ENCODE measurements at places on chromosomes 16 and 17.

- H3K4me3 ChIP-seq, result no peak overlapping the region
- no peak overlapping the region for H3K27ac ChIP-seq
- H3K36me3 ChIP-seq, result no peaks in the 10 kb centered on the region
- no peaks in the 10 kb centered on the region for H3K4me1 ChIP-seq
Observed at GRCh38 chr16:47999595-47999994, 156.2 kb downstream of the ABCC12 start.

DNA sequence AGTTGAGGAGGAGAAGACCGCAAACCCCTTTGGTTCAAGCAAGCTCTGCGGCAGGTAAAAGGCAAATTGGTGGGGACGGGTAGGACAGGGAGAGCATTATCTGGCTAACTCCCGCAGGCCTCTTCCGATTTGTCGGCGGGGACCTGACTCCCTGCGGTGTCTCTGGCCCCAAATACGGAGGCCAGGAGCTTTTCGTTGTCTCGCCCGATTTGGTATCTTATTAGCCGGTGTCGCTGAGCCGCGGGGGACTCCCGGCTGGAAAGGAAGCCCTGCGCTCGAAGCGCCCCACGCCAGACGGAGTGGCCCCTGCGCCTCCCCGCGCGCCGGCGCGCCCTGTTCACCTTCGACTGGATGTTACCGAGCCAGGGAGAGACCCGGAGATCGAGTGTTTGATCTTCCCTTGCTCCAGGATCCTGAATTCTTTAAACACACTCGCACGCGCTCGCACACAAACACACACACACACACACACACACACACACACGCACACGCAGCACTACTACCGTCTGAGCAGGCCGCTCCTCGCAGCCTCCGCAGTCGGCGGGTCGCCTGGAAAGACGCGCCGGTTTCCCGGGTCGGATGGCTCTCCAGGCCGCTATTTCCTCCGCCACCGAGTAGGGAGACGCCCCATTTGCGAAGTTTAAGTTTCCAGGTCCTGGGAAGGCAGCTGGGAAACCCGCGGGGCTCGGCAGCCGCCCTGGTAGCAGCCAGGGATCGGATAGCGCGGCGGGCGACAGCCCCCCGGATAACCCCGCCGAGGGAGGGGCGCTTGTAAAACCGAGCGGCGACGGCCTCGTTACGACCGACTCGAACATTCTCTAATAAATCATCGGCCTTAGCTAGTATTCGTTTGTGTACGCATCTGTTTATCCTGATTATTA is 3.3 kb downstream of the PRAC1 start:
- peaks cover 21% of the 10 kb centered on the region for H3K4me1 ChIP-seq
- peak overlapping the region; percentile 33 for H3K4me3 ChIP-seq
- peak overlapping the region; percentile 5 for H3K27ac ChIP-seq

DNA sequence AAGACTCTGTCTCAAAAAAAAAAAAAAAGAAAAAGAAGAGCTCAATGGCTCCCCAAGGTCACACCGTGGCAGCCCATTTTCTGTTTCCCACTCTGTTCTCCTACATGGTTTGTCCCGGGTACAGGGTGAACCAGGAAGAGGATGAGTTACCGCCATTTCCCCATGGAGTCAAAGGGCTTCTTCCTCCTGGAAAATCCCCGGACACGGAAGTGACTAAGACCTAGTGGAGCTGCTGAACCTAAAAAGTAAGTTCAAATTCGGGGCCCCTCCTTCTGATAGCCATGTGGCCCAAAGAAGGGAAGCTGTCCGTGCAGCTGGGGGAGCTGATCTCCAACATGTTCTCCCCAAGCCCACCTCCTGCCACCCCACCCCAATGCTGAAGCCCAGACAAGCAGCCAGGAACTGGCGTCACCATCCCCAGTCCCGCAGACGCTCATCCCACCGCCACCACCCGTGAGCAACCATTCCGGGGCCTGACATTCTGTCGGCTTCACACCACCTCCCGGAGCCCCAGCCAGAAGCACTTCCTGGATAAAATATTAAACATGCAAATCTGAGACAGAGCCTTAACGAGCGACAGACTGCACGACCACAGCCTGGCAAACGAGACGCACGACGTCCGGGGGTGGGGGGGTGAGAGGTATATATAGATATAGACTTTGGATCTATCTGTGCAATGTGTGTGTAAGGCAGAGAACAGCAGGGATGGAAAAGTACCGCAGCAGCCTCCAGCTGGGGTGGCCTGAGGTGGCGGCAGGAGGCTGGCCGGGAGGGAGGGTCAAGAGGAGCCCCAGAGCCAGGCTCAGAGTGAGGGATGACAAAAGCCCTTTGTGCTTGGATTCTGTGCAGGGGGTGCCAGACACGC is 17.6 kb downstream of the EPOP start:
- H3K36me3 ChIP-seq, result no peaks in the 10 kb centered on the region
- no peak for DNase-seq
- no peak overlapping the region for H3K4me3 ChIP-seq
- H3K27ac ChIP-seq, result no peak overlapping the region
- H3K27me3 ChIP-seq, result peaks cover 11% of the 10 kb centered on the region

DNA sequence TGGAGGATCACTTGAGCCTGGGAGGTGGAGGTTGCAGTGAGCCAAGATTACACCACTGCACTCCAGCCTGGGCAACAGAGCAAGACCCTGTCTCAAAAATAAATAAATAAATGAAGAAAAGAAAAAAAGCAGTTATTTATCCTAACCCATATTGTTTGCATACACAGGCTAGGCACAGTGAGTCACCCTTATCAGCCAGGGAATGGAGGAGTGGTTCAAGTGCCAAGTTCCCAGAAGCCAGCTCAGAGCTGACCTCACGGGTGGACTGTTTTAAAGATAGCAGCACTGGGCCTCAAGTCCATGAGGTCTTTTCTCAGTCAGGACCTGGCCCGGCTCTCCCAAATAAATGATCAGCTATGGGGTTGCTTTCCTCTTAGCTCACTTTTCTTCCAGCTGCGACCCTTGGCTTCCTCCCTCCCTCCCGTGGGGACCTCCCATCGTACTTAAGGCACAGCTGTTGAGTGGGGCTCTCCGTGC is 22.6 kb upstream of the MGAT5B start:
- no peaks in the 10 kb centered on the region for H3K36me3 ChIP-seq
- no peak overlapping the region for H3K27ac ChIP-seq
- H3K4me1 ChIP-seq, result no peaks in the 10 kb centered on the region
- no peak overlapping the region for H3K4me3 ChIP-seq
- H3K27me3 ChIP-seq, result peaks cover 44% of the 10 kb centered on the region

GRCh38 chr16:84029297-84030047 is 13.1 kb downstream of the SLC38A8 start:
- no peak overlapping the region for H3K4me3 ChIP-seq
- no peak for DNase-seq
- H3K27me3 ChIP-seq, result peaks cover 13% of the 10 kb centered on the region
- no peak overlapping the region for H3K27ac ChIP-seq
- H3K4me1 ChIP-seq, result peaks cover 9% of the 10 kb centered on the region

DNA sequence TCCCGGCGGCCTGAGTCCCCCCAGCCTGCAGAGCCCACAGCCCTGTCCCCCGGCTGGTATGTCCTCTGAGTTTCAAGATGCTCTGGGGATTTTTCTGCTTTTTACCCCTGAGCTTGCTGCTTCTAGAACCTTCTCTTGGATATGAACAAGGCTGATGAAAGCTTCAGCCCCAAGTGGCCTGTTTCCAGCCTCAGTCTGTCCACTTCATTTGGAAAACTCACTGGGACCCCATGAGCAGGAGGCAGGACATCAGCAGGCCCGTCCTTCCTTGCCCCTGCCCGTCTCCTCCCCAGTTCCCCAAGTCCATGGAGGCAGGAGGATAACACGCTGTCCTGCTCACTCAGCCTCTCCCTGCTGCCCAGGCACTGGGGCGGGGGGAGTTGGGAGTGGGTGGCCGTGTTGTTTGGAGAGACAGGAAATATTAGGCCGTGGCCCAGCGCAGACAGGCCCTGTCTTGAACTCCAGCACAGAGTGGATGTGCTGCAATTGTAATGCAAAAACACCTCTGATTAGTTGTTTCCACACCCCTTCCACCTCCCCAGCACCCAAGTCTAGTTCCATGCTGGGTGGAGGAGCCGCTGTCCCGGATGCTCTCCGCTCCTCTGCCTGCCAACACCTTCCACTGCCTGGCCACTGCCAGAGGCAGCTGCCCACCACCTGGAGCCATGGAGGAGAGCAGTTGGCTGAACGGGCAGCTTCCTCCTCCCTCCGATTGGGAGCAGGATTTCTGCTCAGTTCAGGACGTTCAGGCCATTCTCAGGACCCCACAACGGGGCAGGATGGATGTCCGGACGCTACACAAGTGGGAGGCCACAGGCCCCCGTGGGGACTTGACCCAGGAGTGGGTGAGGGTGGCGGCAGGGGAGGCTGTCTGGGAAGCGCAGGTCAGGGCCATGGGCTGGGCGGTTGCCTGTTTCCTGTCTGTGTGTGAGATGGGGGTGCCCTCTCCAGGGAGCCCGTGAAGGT is 216.9 kb upstream of the GSE1 start:
- no peak overlapping the region for H3K27ac ChIP-seq
- no peaks in the 10 kb centered on the region for H3K27me3 ChIP-seq
- H3K4me3 ChIP-seq, result no peak overlapping the region
- no peaks in the 10 kb centered on the region for H3K4me1 ChIP-seq
- H3K36me3 ChIP-seq, result no peaks in the 10 kb centered on the region
- DNase-seq, result no peak

DNA sequence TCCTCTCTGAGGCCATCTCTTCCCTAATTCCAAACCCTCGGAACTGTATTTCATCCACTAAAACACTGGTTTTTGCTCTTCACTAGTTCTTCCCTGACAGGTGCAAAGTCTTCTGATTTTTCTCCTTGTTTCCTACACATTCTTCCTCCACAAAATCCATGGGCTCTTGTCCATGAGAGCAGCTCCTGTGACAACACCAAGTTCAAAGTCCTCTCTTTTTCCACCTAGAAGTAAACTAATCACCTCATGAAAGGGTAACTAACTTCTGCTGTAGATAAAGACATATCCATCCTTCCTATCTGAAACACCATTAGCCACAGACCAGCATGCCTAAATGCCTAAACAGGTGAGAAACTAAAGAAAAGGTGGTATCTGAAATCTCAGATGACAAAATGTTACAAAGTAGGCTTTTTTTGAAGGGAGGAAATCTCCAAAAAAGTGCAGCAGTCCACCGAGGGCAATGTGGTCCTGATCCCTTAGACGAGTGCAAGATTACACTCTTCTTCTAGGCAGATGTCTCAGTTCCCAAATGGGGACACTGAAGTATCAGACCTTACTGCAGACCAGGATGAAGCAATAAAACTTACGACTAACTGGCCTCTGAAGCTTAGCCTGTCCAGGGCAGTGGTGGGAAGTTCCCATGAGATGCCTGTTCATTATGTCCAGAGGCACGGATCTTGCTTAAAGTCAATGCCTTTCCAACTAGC is 2.8 kb downstream of the PIP4K2B start:
- H3K4me3 ChIP-seq, result no peak overlapping the region
- H3K27ac ChIP-seq, result no peak overlapping the region
- no peak for DNase-seq
- H3K27me3 ChIP-seq, result no peaks in the 10 kb centered on the region
- peaks cover 10% of the 10 kb centered on the region for H3K36me3 ChIP-seq

DNA sequence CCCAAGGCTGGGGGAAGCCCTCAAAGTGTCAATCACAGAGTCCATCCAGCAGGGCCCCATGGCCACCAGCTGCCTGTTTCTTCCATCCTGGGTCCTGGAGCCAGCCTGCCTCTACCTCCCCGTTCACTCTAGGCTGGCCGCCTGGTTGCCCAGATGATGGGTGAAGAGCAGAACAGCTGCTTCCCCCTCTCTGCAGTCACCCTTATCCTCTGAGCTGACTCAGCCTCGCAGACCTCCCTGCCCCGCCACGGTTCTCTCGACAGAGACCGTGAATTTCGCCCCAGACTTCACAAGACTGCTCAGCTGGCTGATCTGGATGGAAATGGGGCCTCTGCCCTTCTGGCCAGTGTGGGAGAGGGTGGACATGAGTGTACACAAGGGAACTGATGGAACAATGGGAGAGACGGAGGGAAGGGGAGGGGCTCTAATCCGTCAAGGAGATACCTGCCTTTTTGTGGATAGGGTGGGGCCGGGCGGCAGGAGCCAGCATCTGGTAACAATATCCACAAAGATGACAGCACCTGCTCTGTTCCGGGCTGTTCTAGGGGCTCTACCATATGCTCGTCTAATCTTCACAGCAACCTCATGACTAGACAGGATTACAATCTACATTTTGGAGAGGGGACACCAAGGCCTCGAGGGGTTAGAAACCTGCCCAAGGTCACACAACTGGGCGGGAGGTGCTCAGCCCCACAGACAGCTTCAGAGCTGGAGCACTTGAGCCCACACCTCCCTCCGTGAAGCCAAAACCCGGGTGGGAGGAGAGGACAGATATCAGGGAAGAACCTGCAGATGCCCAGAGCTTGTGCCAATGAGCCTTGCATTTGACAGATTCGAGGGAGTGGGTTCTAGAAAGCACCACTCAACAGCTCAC is 136.0 kb downstream of the SDK2 start:
- H3K36me3 ChIP-seq, result no peaks in the 10 kb centered on the region
- no peaks in the 10 kb centered on the region for H3K27me3 ChIP-seq
- no peak for DNase-seq
- H3K4me1 ChIP-seq, result no peaks in the 10 kb centered on the region
- H3K4me3 ChIP-seq, result no peak overlapping the region

DNA sequence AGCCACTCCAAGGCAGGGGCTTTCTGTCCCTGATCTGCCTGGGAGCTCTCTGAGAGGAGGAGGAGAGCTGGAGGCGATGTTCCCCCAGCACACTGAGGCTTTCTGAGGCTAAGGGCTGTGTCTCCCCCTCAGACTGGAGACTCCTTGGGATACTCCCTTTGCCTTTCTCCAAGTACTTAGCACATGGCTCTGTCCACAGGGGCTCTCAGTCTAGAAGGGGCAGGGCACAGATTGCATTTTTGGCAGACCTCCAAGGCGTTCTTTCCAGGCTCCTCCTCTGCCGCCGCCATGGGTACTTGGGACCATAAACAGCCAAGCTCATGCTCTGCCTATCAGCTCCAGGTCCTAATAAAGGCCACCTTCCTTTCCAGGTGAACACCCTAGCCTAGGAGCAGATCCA is 1.8 kb upstream of the GIP start:
- H3K36me3 ChIP-seq, result no peaks in the 10 kb centered on the region
- H3K27ac ChIP-seq, result no peak overlapping the region
- H3K4me3 ChIP-seq, result no peak overlapping the region
- DNase-seq, result no peak
- peaks cover 40% of the 10 kb centered on the region for H3K27me3 ChIP-seq

GRCh38 chr17:47660064-47660492 is 10.4 kb downstream of the KPNB1 start:
- no peak for DNase-seq
- H3K27me3 ChIP-seq, result no peaks in the 10 kb centered on the region
- peaks cover 63% of the 10 kb centered on the region for H3K4me1 ChIP-seq
- H3K36me3 ChIP-seq, result peaks cover 76% of the 10 kb centered on the region

DNA sequence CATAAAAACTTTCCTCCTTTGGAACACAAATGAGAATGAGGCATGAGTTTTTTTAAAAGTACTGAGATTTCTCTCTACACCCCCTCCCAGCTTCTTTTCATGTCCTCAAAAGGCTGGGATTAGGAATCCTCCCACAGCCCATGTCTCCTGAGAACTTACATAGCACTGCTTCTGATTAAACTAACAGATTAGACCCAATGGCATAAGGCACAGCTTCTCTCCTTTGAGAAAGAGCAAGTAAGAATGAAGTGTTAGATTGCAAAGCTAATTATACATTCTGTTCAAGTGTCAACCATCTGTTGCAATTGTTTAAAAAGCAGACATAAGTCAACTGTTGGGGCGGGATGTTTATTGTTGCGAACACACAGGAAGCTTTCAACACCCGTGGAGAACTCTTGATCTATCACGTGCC is 715.1 kb downstream of the CDH11 start:
- H3K4me3 ChIP-seq, result no peak overlapping the region
- H3K36me3 ChIP-seq, result no peaks in the 10 kb centered on the region
- no peaks in the 10 kb centered on the region for H3K27me3 ChIP-seq

- DNase-seq, result peak; percentile 36
- no peaks in the 10 kb centered on the region for H3K27me3 ChIP-seq
- no peak overlapping the region for H3K4me3 ChIP-seq
Observed at GRCh38 chr17:77326076-77326591, 185.4 kb downstream of the SEC14L1 start.

Data from activated CD4-positive, alpha-beta memory T cell treated with anti-CD3 and anti-CD28 coated beads for 36 hours (primary cell).